ENCODE measurements at places on chromosomes 12 and 14. TPM values are rescaled to one million over a fixed set of nuclear protein-coding genes. Genes with fewer than 3 reads are reported as not detected.

Gene SERPINA6
- not detected for total RNA-seq

- DNase-seq = no peak
Measured at GRCh38 chr14:64563696-64564095, 13.9 kb downstream of the PPP1R36 start.

- no peak for DNase-seq
Measured at GRCh38 chr14:35122696-35123387, 490 bp downstream of the PRORP start.

DNA sequence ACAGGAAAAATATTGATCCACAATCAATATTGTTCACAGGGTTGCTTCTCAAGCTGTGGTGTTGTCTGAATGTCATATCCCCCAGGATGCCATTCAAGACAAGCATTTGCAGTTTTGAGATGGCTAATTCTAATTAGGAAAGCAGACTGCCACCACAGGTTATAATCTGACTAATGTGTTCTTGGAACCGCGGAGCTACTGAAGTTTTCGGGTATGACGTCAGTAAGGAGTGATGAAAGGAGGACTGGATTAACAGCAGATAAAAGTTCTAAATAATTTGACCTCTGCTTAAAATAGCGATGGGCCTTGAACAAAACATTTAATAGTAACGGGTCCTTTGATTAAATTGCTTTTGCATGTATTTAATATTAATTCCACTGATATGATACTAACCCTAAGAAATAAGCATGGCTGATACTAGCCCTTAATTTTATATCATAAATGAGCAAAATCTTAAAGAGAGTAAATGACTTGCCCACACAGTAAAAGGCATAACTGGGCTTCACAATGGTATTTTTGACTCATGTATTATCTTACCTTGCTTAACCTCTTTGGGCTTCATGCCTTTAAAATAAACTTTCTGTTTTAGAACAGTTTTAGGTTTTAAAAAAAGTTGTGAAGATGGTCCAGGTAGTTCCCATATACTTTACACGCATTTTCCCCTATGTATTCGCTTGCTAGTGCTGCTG lies 50.3 kb downstream of the TSHR start:
- DNase-seq = no peak

- peak; percentile 82 for DNase-seq
Measured at GRCh38 chr12:119902084-119902509, 25.0 kb upstream of the CIT start.

GRCh38 chr14:99325016-99325415 lies 53.0 kb upstream of the BCL11B start:
- DNase-seq = peak; percentile 29

DNA sequence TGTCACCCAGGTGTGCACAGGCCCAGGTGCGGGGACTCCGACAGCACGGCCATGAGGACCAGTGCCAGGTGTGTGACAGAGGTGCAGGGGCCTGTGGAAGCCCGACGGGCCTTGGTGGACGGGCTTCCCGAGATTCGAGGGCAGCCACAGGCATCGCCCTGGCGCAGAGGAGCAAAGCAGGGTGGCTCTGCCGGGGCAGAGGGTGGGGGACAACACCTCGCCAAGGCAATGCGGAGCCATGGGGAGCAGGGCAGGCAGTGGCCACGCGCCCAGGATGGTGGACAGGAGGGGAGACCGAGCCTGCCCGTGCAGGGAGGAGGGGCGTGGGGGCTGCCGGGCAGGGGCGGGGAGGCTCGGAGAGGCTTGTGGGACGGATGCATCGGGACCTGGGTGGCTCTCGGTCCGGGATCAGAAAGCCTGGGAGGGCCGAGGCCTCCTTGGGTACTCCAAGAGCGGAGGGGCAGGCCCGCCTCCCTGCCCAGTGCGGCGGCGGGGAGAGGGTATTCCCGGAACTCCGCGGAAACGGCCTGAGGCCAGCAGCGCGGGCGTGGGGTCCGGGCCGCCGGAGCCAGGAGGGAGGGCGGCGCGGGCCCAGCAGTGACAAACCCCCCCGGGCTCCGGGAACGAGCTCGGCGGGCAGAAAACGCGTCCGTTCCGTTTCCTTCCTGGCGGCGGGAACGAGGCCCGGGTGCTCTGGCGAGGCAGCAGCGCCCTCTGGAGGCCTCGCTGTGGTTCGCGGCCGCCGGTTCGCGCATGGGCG lies 1.6 kb downstream of the TMEM121 start:
- peak; percentile 83 for DNase-seq

DNA sequence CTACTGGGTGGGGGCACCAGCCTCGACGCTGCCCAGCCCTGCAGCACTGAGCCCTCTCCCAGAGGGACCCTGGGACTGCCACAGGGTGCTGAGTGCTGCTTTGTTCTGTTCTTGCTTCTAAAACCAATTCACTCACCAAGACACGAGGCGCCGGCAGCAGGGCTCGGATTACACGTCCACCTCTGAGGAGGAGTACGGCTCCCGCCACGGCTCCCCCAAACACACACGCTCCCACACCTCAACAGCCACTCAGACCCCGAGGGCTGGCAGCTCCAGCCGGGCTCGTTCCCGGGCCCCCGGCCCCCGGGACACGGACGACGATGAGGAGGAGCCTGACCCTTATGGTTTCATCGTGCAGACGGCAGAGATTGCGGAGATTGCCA lies 24.3 kb downstream of the CEP170B start:
- no peak for DNase-seq

- no peak for DNase-seq
Measured at GRCh38 chr12:101698800-101699347, 1.4 kb downstream of the CHPT1 start.

DNA sequence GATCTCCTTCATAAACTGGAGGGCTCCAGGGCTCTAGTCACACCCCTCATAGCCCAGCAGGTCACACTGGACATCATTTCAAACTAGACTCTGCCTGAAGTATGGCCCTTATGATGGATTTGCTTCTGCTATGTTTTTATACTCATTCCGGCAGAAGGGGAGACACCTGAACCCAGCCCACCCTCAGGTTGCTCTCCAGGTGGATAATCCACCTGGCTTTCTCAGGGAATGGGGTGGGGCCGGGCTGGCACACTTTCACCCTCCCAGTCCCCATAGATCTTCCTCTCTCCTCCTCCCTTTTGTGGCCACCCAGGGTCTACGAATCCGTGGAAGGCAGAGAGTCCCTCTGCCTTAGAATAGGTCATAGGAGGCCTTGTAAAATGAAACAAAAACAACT lies 9.8 kb upstream of the KRT73 start:
- DNase-seq = no peak

- DNase-seq = no peak
Measured at GRCh38 chr14:35341454-35341750, 49.2 kb downstream of the PSMA6 start.

GRCh38 chr14:90704738-90705392 lies 111.4 kb downstream of the TTC7B start:
- no peak for DNase-seq

GRCh38 chr14:74981833-74982232 lies 20.9 kb upstream of the EIF2B2 start:
- DNase-seq = no peak

Gene MSI1
- 51.9 TPM for total RNA-seq

- no peak for DNase-seq
Measured at GRCh38 chr14:96016501-96017160, 22.5 kb upstream of the C14orf132 start.

- DNase-seq = no peak
Measured at GRCh38 chr14:93804654-93805053, 16.4 kb upstream of the PRIMA1 start.

Gene ARMH4
- 24.8 TPM for total RNA-seq

- DNase-seq = no peak
Measured at GRCh38 chr14:65637780-65638179, 225.2 kb downstream of the FUT8 start.

Gene KLHDC1
- not detected for total RNA-seq

Gene TSPAN11
- total RNA-seq = 3.9 TPM

Gene SERPINA10
- not detected for total RNA-seq

- no peak for DNase-seq
Measured at GRCh38 chr12:125544960-125545359, 479.7 kb downstream of the AACS start.
